IPS DF 19.7 (cell line): ENCODE measurements at places on chromosomes 2 and 18.

GRCh38 chr2:60453872-60454271 lies 99.6 kb downstream of the BCL11A start:
- DNase-seq, result no peak

GRCh38 chr2:236693531-236693930 lies 123.9 kb downstream of the ACKR3 start:
- DNase-seq, result no peak

DNA sequence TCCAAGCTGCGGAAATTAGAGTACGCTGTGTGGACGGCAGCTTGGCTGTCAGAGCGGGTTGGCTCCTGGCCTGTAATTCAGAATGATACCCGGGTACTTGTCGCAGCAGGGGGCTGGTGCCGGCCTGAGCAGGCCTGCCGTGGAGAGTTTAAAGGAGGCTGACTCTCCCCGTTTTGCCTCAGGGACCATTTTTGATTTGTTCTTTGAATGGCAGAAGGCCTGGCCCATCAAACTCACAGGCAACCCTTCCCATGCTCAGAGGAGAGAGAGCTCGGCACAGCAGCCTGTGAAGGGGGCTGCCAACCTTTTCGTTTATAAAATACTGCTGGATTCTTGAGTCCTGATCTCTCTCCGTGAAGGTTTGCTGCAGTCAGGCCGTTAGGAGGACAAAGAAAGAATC lies 151.3 kb downstream of the KLHL29 start:
- DNase-seq, result no peak

GRCh38 chr2:182606728-182607681 lies 109.1 kb upstream of the DNAJC10 start:
- no peak for DNase-seq

DNA sequence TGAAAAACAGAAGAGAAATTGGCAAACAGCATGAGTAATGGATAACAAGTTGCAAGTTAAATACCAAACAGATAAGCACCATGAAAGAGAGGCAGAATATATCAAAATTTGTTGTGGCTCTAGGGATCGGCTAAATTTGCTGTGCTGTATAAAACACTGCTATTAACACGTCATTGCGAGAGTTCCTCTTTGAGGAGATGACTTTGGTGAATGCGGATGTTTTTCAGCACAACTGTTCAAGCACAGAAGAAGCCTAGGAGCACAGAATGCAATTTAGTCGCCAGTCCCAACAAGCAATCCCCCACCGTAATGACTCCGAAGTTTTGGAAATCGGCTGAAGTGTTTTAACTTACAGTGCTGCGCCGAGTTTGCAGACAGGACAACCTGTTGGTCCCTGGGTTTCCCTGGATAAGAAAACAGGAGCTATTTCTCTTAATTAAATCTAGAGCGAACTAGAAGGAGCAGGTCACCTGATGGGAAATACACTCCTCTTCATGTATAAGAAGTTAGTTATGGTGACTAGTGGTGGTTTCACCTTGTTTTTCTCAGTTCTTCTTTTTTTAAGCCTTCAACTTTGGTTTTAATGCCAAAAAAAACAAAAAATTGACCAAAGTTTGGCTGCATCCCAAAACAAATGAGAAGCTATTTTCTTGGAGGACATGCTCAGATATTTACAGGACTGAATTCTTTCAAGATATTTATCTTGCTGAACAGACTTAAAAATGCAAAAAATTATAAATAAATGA lies 454.1 kb upstream of the SALL3 start:
- no peak for DNase-seq

DNA sequence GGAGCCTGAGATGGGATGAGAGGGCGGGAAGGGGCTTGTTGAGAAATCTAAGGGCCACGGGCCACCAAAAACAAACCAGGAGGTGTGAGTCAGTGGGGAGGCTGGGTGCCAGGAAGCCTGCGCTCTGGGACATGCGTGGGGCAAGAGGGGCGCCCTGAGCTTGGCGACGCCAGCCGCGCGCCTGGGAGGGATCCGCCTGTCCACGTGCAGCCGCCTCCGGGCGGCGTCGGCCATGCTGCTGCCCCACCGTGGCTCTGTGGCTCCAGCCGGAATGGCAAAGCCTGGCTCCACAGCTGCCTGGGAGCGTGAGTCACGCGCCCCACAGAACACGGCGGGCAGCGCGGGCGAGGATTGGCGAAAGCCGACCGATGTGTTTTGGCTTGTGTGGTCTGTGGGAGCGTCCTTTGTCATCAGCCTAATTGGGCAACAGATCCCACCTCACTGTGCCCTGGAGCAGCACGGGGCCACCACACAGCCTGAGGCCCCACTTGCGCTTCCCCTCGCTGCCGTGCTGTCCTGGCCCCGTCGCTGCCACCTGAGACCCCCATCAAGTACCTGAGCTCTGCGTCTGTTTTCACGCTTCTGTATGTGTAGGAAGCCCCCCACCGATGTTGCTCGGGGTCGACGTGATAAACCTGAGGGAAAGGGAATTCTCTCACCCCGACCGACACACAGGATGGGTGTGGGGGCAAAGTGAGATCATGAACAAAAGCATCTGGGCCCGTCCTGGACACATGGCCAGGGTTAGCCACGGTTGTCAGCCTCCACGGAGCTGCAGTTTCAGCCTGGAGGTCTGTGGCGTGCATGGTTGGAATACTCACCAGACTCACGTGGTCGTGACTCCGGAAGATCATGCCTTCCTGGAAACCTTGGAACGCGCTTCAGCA lies 80.5 kb downstream of the NFATC1 start:
- no peak for DNase-seq

GRCh38 chr18:4399929-4400328 lies 55.2 kb downstream of the DLGAP1 start:
- no peak for DNase-seq

GRCh38 chr2:141923657-141924056 lies 207.2 kb downstream of the LRP1B start:
- no peak for DNase-seq

GRCh38 chr2:189444322-189444721 lies 3.0 kb downstream of the WDR75 start:
- no peak for DNase-seq

- no peak for DNase-seq
Measured at GRCh38 chr2:101119431-101119830, 31.8 kb downstream of the TBC1D8 start.

- no peak for DNase-seq
Measured at GRCh38 chr2:62349788-62350187, 153.9 kb downstream of the B3GNT2 start.
